ENCODE measurements at places on chromosomes 13 and 19.

GRCh38 chr13:21134475-21134874 lies 41.9 kb downstream of the SKA3 start:
- no peak for DNase-seq

DNA sequence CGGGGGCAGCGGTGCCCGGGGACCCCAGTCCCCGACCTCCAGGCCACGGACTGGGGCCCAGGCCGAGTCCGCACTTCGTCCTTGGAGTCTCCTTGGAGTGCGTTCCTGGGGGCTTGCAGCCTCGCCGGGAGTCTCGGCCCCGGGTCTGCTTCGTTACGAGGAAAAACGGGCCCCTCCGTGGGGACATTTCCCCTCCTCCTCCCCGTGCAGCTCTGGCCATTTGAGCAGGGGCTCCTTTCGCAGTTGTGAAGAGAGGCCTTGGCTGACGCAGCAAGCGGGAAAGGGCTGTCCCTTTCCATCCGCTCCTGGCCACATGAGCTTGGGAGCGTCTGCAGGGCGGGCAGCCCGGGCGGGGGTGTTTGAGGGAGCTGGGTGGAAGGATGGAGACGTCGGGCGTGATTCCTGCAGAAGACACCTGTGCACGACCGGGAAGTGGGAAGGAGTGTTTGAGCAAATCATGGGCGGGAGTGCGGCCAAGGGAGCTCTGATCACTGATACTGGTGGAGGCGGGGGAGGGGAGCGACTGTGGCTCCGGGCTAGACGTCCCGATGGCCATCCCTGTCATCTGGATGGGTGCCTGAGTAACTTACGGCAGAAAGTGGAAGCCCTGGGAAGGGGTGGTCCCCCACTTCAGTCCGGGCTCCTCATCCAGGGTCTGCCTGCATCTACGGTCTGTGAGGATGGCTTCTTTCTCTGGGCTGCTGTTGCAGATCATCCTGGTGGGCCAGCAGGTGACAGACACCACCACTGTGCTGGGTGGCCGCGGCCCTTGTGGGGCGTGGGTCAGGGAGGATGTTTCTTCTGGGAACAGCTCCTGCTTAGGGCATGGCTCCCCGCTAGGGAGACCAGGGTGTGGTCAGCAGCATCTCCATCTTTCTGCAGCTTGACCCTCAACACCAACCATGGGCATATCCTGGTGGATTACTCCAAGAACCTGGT lies 736 bp downstream of the GPI start:
- DNase-seq = no peak

- DNase-seq = no peak
Measured at GRCh38 chr13:65168026-65168425, 2062.1 kb downstream of the PCDH9 start.

- no peak for DNase-seq
Measured at GRCh38 chr13:58397596-58398387, 766.2 kb downstream of the PCDH17 start.

GRCh38 chr13:111099290-111099689 lies 15.8 kb upstream of the ARHGEF7 start:
- no peak for DNase-seq

GRCh38 chr19:32580353-32580900 lies 563 bp upstream of the PDCD5 start:
- DNase-seq = no peak

- no peak for DNase-seq
Measured at GRCh38 chr13:109480011-109480955, 306.1 kb downstream of the IRS2 start.

DNA sequence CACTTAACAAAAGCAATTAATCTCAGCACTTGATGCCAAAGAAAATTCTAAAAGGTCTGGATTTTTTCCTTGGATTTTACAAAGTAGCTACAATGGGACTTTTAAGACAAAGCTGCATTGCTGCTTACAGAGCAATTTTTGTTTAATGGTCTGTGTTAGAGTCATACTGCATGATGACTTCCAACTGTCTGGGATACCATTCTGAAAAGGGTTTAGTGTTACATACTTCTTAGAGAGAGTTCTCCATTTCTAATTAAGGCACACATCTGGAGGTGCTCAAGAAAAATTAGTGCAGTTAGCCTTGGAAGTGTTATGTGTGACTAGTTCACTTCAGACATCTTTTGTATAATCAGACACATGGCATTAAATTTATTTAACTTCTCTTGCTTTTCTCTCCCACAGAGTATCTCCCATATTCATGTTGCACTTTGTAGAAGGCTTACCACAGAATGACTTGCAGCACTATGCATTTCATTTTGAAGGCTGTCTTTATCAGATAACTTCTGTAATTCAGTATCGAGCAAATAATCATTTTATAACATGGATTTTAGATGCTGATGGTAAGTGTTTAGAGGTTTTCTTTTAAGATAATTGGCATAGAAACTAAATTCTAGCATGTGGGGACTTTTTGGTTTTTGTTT lies 35.1 kb downstream of the USPL1 start:
- no peak for DNase-seq
